ENCODE measurements at places on chromosomes 5 and 9. TPM values are rescaled to one million over a fixed set of nuclear protein-coding genes. Genes with fewer than 3 reads are reported as not detected.
A peak's percentile ranks its signal among the peaks of the same experiment; 100 is the strongest.

DNA sequence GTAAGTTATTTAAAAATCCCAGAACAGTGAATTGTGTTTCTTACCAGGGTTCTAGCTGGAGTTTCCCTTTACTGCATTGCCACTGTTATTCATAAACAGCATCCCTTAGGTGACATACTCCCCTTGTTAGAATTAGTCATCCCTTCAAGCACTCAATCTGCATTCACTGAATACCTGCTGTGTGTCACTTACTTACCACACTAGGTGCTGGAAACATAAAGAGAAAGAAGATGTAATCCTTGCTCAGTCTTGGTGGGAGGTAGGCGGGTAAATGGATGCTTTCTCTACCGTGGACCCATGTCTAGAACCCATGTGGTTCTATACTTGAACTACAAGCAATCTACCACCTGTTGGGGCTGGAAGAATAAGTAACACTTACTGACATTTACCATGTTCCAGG lies 371.6 kb downstream of the KDM4C start:
- no peak for DNase-seq

- peak; percentile 40 for DNase-seq
Measured at GRCh38 chr5:39194466-39195136, 24.8 kb downstream of the FYB1 start.

DNA sequence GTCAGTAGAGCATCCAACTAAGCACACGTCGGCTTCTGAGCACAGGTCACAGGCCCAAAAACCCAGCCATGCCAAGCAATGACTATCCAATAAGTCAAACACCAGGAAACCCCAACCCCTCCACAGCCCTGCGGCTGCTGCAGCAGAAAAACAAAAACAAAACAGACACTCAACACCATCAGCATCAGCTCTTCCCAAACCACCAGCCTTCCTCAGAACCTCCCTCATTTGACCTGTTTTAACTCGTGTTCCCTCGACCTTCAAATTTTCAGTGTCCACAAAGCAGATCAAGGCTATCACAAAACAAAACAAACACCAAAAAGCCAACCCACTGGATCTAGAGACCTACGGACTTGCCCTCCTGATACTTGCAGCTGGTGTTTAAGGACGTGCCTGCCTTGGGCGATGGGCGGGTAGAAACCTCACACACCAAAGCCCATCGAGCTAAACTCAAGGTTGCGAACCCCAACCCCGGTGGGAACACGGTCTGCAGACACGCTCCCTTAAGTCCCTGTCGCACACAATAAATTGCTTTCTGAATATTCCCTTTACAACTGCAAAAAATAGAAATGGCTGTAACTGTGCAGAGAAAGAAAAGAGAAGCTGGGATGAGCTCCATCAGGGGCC lies 247.1 kb upstream of the ANKRD55 start:
- DNase-seq = no peak

Gene HRH2
- total RNA-seq = 5.1 TPM

Gene DRD1
- not detected for total RNA-seq

Measured in hematopoietic multipotent progenitor cell (in vitro differentiated cells).